ENCODE measurements at places on chromosomes 7 and 10. TPM values are rescaled to one million over a fixed set of nuclear protein-coding genes. Genes with fewer than 3 reads are reported as not detected.

GRCh38 chr10:132611986-132612385, 74.4 kb downstream of the INPP5A start:
- no peak for DNase-seq

DNA sequence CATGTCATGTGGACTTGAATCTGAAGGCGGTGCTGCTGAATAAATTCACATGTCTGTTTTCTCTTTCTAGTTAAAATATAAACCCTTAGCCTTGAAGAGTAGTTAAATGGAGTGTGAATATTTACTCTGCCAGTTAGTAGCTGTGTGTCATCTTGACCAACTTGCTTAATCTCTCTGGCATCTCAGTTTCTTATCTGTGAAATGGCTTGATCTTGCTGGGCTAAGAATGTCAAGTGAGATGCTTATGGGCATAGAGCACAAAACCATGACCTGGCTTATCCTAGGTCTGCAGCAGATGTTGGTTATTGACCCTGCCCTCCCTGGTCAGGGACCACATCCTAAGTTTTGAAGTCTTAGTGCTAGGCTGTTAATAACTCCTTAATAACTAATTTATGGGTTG, 16.6 kb downstream of the ARID5B start:
- no peak for DNase-seq

DNA sequence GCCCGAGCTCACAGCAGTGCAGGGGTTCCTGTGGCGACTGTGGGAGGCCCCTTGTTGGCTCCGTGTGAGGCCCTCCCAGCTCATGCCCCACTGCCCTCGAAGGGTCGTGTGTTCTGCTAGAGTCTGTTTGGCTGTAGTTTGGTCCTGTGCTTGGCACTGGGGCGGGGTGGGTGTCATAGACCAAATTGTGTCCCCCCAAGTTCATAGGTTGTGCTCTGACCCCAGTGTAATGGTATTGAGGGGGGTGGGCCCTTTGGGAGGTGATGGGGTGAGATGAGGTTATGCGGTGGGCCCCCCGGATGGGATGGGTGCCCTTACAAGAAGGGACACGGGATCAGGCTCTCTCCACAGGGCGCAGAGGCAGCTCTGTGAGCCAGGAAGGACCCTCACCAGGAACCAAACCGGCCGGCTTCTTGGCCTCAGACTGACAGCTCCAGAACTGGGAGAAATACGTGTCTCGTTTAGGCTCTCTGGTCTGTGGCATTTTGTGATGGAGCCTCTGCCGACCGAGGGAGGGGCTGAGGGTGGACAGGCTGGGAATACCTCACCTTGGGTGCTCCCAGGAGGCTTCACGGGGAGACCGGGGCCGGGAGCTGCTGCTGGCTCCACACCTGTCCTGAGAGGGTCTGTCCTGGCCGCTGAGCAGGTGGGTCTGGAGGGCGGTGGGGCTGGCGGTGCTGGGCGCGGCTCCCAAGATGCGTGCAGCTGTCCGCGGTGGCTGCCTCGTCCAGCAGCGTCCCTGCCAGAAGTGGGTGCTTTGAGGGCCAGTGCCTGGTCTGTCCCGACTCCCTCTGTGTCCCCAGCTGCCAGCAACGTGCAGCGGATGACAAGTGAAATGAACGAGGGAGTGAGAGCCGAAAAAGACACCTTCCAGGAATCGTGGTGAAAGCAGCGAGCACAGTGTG, 89.4 kb downstream of the INPP5A start:
- no peak for DNase-seq

DNA sequence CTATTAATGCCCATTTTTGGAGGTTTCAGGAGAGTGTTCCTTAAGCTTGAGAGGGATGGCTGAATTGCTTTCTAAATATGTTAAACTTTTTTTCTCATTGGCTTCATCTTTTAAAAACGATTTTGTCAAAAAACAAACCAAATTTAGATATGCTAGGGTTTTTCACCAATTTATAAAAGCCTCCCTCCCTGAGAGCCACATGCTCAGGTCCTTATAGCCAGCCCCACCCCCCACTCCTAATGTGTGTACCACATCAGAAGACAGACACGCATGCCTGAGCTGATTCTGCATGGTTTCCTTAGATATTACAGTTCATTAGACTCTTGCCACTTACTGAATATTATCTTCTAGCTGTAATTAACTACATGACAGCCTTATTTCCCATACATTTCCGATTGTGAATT, 2.0 kb downstream of the CUL1 start:
- no peak for DNase-seq

- DNase-seq = no peak
Measured at GRCh38 chr7:93097388-93097787, 20.4 kb downstream of the SAMD9 start.

The GAD2 gene
- not detected for total RNA-seq

The GARIN1A gene
- 2.8 TPM for total RNA-seq
